ENCODE measurements at places on chromosomes 4 and X.

GRCh38 chrX:29617725-29618124 is 597.6 kb upstream of the MAGEB2 start:
- no peak for DNase-seq

GRCh38 chr4:38820329-38821061 is 15.9 kb upstream of the TLR1 start:
- no peak for DNase-seq

DNA sequence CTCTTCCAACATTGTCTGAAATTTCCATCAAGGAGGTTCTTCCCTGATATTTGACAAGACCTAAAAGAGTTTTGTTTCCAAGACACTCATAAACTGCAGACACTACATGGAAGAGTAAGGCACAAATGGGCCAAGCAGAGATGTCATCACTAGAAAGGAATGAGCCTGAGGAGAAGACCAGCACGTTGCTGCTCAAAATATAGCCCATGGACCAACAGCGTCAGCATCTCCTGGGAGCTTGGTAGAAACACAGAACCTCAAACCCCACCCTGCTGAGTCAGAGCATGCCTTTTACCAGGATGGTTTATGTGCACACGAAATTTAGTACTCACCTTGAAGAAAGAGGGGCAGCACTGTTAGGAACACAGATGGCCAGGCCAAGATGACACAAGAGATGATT is 128.7 kb upstream of the MID1 start:
- no peak for DNase-seq

DNA sequence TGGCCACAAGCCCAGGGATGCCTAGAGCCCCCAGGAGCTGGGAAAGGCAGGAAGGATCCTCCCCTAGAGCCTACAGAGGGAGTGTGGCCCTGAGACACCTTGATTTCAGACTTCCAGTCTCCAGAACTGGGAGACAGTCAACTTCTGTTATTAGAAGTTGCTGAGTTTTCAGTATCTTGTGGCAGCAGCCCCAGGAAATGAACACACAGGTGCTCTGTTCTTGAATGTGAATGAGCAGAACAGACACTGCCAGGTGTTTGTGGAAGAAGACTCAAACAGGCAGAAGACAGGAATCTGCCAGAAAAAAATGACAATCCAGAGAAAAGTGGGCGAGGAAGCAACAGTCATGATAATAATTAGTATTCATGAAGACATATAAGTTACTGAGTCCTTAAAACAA is 64.5 kb upstream of the STS start:
- no peak for DNase-seq

- no peak for DNase-seq
These were observed 62.9 kb upstream of the SLC34A2 start for GRCh38 chr4:25592736-25593135.

- no peak for DNase-seq
These were observed 45.4 kb downstream of the EDNRA start for GRCh38 chr4:147526272-147526654.

- no peak for DNase-seq
These were observed 24.4 kb downstream of the TSPAN5 start for GRCh38 chr4:98634061-98634460.

- no peak for DNase-seq
These were observed 45.4 kb upstream of the TRPC5OS start for GRCh38 chrX:111830571-111830970.

GRCh38 chr4:5517372-5517771 is 191.0 kb downstream of the EVC2 start:
- DNase-seq: no peak
